ENCODE measurements at places on chromosomes 6 and 20.

- DNase-seq, result no peak
Measured at GRCh38 chr6:62803094-62803493, 408.2 kb upstream of the FKBP1C start.

GRCh38 chr6:134267917-134268361 lies 50.0 kb downstream of the SGK1 start:
- DNase-seq, result peak; percentile 43

GRCh38 chr6:157432892-157433265 lies 51.9 kb downstream of the ZDHHC14 start:
- DNase-seq, result no peak

DNA sequence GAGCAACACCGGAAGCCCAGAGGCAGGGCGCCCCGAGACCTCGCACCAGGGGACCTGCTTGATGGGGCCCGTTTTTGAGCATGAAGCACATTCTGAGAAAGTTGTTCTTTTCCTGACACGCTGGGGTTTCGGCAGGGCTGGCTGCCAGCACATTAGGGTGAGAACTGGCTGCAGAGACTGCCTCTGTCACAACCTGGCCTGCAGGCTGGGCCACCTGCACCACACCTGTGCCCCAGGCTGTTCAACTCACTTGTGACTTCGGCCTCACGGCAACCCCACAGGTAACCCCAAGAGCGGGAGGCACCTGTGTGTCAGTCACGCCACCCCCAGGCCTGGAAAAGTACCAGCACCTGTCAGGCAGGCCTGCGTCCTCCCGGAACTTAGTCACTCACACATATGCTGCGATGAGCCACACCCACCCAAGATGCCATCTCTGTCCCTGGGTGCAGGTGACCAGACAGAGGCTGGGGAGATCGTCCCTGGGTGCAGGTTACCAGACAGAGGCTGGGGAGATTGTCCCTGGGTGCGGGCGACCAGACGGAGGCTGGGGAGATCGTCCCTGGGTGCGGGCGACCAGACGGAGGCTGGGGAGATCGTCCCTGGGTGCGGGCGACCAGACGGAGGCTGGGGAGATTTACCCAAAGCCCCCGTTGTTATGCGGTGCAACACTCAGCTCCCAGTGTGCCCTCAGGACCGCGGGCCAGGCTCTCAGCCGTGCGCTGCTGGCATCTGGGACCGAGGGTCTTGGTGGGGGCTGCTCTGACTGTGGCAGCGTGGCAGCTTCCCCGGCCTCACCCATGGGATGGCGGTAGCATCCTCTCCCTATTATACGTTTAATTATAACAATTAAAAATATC lies 82.5 kb upstream of the BHLHE23 start:
- no peak for DNase-seq

DNA sequence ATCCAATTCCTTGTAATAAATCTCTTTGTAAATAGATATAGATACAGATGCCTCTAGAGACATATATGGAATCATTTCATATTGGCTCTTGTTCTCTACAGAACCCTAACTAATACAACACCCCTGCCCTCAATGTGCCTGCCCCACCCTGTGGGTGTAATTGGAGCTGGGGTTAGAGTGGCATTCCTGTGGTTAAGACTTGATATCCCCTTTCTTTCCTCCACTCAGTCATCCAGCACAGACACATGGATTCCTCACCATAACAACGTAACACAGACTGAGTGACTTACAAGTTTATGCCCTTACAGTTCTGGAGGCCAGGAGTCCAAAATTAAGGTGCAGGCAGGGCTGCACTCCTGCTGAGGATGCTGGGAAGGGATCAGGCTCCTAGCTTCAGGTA lies 42.8 kb downstream of the C6orf118 start:
- DNase-seq, result no peak

DNA sequence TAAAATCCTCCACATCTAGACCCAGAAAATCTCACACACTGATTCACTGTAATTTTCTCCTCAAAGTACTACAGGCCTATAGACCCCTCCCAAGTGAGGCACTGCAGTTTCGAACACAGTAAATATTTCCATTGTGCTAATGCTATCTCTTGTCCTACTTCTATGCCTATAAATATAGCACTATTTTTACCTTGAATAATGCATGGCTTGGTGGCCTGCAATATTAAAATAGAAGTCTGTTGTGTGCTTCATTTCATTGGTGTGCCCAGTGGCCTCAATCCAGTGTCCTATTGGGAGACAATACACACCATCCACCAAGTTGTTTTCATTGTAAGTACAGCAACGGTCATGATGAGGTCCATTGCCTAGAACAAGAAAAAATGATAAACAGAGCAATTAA lies 49.4 kb downstream of the EPM2A start:
- DNase-seq, result no peak

DNA sequence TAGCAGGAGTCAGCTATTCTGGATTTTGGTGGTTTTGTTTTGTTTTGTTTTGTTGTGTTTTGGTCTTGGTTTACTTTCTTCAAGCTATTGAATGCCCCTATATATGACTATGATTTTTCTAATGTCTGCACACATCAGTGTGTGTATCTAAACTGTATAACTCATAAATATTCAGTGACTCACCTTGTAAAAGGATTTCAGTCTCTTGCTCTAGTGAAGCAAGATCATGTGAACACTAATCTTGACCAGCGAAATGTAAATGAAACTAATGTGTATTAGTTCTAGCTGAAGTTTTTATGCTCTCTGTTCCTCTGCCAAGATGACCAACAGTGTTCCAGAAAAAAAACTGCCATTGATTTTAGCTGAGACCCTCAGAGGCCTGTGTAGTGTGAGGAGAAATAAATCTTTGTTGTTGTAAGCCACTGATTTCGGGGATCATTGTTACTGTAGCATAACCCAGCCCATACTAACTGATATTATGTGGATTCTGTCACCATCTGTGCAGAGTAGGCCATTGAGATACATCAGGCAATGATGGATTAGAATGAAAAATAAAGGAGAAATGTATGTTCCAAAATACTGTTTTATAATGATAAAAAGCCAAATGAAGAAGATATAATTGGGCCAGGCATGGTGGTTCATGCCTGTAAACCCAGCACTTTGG lies 11.5 kb upstream of the BTBD9 start:
- no peak for DNase-seq

Measured in NT2/D1 (cell line).